C1 segment of cervical spinal cord (tissue), 14 donors: ENCODE measurements at places on chromosomes 5 and 9.

DNA sequence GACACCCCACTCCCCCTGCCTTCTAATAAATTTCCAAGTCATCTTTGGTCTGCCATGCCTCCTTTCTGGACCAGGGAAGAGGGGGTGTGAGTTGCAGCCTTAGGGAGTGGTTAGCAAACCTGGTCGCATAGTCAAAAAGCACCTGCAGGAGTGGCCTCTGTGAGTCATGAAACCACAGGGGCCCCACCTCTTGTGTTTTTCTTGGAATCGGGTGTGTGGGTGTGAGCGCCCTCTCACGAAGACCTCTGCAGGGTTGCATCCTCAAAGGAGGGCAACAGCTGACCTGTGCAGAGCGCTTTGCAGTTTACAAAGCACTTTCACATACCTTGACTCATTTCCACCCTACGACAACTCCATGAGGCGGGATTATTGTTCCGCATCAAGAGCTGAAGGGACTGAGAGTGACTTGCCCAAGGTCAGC, 36.8 kb upstream of the TEX48 start:
- DNase-seq: no peak

DNA sequence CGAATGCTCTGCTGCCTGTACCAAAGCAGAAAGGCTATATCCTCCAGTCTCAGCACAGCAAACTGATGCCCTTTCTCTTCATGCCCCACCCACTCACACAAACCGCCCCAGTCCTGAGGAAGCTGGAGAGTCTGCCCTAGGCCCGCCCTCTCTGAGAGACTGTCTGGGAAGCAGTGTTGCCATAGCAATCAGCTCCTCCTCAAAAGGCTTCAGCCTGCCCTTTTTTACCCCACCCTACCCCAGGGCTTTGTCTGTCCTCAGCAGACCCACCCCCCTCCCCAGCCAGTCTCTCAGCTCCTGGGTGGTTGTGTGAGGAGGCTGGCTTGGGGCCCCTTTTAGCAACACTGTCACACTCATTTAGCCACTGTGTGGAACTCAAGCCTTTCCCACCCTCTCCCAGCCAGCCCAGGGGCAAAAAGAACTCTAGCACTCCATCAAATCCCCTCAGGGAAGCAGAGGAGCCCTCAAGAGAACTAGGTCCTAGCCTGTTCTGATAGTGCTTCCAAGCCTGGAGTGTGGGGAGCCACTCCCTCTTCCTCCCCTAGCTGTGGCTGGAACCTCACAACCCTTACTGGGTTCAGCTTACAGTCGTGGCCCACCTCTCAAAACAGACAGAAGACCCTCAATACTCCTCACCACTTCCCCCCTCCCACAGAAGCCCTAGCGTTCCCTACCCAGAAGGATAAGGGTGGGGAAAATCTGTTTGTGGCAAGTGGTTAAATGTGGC, 1.4 kb downstream of the ATOSB start:
- peak; percentile 76 for DNase-seq

DNA sequence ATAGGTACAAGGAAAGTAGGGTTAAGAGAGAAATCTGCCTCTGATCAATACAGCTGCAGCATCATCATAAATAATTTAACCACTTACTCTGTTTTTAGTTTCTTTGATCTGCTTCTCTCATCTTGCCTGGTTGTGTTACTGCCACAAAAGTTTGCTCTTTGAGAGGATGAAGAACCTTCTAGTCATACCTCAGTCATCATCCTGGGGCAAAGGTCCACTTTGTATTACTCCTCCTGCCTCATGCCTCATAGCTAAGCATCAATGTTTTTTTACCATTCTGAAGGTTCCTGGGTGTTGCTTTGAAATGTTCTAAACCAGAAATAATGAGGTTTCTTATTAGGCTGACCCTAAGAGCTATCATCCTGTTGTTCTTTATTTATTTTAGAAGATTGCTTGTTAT, 17.1 kb upstream of the TRIM36 start:
- DNase-seq: no peak

- DNase-seq: no peak
Observed at GRCh38 chr5:157528036-157528632, 47.4 kb downstream of the ADAM19 start.

DNA sequence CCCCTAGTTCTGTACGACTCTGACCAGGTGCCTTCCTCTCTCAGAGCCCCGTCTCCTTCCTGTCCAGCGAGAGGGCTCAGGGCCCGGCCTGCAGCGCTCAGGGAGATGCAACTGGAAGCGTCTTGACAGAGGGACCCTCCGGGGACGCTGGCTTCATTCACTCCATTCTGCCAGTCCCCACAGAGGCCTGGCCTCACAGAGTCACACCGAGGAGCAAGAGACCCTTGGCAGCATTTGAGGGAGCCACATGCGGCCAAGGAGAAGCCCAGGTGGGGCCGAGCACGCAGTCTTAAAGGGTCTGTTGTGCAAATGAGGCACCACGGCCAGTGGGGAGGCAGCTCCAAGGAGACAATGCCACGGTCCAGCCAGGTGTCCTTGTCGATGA, 86.6 kb upstream of the SARDH start:
- DNase-seq: no peak

DNA sequence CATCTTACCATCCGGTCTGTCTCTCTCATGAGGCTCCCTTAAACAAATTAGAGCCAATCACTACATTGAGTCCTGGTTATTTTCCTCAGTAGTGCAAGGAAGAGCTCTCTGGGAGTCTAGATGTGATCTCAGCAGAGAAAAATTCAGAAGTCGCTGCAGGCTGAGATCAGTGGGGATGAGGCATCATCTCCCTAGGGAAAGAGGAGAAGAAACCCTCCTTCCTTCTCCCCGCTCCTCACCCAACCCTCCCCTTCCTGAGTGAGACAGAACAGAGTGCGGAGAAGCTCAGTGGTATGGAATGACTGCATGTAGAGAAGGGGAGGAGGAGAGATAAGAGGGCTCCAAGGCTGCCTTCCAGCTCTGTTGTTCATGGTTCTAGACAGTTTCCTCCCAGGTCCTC, 80.5 kb downstream of the PAPPA start:
- DNase-seq: no peak

GRCh38 chr5:160297004-160297403, 15.4 kb downstream of the CCNJL start:
- no peak for DNase-seq

GRCh38 chr5:17991775-17992174, 357.5 kb downstream of the TAF11L14 start:
- DNase-seq: no peak

GRCh38 chr5:159515909-159516415, 185.7 kb upstream of the IL12B start:
- DNase-seq: no peak

DNA sequence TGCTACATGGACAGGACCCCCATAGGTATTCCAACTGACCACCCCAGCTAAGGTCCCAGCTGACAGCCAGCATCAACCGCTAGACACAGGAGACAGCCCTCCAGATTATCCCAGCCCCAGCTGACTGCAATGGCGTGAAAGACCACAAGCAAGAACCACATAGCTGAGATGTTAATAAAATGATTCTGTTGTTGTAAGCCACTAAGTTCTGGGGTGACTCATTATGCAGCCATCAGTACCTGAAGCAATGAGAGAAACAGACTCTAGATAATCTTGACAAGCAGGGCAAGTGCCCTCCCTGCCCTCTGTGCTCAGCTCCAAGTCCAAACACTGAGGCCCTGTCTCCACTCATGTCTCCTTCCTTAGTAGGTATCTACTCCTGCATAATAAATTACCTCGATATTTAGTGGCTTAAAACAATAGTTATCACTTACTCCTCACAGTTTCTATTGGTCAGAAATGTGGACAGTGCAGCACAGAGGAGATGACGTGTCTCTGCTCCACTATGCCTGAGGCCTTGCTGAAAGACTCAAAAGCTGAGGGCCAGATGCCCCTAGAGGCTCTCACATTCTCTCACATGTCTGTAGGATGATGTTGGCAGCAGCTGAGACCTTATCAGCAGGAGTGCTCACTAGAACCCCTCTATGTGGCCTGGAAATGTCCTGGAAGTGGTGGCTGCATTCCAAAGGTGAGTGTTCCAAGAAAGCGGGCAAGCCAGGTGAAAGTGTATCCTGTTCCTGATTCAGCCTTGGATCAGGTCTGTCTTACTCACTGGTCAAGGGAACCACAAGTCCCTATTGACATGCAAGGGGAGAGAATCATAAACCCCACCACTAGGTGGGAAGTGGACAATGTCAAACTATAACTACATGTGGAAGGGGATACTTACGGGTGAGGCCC, 2.5 kb downstream of the MGAT1 start:
- DNase-seq: no peak

DNA sequence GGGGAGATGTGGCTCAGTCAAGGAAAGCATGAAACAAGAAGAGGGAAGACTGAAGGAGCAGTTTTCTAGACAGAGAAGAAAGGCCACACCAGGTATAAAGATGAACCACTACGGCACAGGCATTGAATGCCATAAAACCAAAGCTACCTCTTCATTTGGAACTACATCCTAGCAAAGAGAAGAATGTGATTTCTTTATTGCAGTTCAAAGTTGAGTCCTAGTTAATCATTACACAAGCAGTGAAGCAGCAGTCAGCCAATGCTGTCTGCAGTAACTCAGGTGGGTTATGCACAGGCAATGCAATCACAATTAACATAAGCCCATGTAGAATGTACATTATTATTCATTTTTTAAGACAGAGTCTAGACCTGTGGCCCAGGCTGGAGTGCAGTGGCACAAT, 21.7 kb upstream of the PCAT7 start:
- no peak for DNase-seq

- no peak for DNase-seq
Observed at GRCh38 chr9:137520614-137521404, 29.4 kb downstream of the PNPLA7 start.

- no peak for DNase-seq
Observed at GRCh38 chr5:77993141-77993854, 217.2 kb upstream of the TBCA start.

DNA sequence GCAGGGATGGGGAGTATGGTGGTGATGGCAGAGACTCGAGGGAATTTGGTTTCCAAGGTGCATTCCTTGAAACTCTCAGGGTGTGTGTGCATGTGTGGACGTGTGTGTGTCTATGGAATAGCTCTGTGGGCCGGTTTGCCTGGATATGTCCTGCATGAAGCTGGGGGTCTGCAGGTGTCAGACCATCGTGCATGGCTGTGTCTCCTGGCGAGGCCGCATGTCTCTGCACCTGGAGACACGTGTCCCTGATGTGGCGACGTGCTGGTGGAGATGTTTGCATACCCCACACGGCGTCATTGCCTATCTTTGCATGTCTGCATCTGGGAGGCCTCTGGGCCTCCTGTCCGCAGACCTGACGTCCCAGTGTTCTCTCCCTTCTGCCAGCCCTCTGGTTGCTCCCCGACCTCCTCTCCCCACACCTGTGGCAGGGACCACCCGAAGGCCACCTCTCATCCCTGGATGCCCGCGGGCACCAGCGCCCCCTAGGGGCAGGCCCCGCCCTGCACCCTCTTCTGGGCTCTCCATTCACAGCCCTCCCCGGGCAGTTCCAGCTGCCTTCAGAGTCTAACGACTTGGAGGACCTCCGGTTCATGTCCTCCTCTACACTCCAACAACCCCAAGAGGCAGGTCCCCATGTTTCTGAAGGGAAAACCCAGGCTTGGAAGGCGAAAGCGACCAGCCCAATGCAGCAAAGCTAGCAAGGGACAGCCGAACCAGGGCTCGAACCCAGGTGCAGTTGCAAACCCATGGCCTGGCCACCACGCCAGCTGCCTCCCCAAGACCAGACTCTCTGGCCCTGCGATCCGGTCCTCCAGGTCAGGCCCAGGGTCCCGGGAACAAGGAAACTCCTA, 88.6 kb downstream of the LMX1B start:
- no peak for DNase-seq

GRCh38 chr9:117091529-117091928, 323.3 kb downstream of the ASTN2 start:
- DNase-seq: no peak

DNA sequence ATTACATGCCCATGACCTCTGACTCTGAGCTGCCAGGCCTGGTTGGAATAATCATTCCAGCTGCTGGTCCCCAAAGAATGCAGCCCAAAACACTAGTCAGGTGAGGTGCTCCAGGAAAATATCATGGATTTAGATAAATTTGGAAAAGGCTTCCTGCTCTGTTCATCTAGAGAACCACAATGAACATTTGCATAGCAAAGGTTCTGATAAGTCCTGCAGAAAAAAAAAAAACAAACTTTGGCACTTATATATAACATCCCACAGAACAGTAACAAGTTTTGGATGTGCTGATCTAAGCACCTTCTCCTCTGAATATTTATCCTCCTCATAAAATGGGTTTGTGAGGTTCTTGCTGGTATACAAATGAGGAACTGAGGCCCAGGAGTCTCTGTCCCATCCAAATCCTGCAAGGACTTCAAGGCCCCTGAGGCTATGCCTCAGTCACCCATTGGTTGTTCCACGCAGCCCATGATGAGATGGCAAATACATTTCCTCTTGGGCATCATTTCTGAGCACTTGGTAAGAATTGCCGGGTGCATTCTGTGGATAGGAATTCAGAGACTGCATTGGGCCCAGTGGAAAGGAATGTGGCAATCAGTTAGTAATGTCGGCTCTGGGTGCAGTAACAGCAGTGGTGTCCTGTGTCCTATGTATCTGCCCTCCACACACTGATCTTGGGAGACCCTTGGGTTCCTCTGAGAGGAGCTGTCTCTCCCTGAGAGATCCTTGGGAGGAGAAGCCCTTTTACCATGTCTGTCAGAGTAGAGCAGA, 73.4 kb upstream of the ASS1 start:
- DNase-seq: no peak

DNA sequence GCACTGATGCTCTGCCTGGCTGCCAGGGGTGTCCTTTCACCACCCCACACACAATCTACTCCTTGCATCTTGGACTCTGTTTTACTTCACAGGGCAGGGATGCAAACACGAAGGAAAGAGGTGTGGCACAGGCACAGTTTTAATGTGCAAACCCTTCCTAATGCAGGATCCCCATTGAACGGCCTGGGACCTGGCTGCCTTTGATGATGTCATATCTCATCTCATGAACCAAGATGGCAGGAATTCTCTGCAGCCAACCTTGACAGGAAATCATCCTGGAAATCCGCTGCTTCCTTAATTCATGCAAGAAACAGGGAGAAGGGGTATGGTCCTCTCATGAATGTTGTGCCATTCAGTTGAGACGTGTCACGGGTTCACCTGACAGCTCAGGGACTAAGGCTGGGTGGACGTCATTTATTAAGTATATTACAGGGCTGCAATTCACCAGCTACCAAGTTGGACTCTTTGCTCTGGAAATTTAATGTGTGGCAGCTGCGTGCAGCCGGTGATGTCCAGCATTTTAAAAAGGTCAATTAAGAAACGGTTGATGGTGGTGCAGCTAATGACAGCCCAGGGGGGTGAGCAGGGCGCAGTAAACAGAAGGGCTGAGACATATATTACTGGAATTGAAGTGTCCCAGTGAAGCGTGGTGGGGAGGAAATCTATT, 91.5 kb downstream of the LMNB1 start:
- DNase-seq: no peak

DNA sequence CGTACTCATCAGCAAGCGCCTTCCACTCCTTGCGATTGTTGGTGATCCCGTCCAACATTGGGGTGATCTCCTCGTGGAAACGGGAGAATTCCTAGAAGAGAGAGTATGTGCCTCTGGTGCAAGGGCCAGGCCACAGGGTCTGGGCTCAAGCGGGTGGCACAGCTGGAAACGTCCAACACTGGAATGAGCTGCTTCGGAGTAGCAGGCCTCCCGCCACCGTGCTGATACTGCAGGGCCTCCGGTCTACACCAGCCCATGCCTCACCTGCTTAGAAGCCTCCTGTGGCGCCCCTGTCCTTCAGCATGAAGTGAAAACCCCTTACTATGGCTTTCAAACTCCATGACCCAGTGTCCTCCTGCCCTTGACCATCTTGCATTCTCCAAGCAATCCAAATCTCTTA, 81.4 kb downstream of the PDE6A start:
- DNase-seq: no peak
